ENCODE measurements at places on chromosomes 6 and 20. TPM values are rescaled to one million over a fixed set of nuclear protein-coding genes. Genes with fewer than 3 reads are reported as not detected.

Gene MCM8
- 7.2 TPM for total RNA-seq

- no peak for DNase-seq
Measured at GRCh38 chr20:602111-602970, 7.8 kb downstream of the TCF15 start.

- no peak for DNase-seq
Measured at GRCh38 chr6:84773431-84774156, 9.2 kb upstream of the TBX18 start.

DNA sequence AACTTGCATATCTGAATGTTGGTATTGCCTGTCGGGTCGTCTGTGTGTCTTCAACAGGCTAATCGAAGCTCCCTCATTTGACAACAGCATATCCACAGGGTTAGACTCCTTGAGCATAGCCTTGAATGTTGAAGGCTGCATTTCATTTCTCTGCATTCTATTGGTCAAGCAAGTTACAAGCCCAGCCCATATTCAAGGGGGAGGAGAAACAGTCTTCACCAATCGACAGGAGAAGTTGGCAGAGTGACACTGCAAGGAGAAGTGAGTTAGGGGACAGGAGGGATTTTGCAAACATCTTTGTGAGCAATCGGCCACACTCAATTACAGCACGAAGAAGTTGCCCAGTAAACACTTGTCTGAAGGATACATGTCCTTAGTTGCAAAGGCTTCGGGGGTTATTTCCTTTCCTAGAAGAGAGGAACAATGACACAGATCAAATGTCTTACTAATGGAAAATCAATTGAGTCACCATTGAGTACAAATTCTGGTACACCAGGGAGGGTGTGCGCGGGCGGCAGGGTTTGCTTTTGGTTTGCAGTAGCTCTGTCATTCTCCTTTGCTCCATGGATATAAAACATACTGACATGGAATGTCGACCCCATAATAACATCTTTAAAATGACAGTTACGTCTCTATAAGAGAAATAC is 60.6 kb upstream of the NT5E start:
- DNase-seq: no peak

DNA sequence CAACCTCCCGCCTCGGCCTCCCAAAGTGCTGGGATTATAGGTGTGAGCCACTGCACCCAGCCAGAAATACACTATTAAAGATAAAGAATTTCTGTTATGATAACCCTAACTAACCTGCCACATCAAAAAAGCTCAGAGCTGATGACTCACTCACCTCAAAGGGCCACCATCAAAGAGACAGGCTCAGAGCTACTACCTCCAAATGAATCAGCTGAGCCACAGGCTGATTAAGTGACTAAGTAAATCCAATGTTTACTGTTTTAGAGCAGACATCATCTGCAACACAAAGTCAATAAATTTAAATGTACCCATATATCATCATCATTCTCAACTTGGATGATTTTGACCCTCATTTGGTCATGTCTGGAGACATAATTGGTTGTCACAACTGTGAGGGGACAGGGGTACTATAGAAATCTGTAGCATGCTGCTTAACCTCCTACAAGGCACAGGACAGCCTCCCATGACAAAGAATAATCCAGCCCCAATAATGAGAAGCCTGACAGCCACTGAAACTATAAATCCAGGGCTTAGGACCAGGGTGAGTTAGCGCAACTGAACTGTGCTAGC is 106.5 kb downstream of the ATP9A start:
- no peak for DNase-seq

Gene NCOA6
- 21.8 TPM for total RNA-seq

Gene FLRT3
- 4.4 TPM for total RNA-seq

DNA sequence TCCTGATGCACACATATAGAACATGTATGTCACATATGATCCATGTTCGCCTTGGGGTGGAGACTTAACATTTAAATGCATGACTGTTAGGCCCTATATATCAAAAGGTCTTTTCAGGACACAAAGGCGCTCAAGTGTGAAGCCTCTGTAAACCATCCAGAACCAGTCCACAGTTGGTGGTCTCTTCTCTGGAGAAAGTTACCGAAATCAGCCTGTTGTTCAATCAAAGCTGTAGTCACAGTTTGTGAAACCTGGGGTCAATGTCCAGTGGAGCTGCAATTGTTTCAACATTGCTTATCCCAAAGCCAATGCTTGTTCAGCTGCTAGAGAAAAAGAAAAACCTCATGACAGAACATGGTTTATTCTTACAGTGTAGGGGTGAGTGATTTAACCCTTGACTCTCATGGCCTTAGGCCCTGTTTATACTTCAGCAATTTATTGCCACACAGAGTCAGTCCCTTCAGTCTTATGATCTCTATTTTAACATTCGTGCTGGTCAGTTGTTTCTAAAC is 193.6 kb upstream of the CST7 start:
- no peak for DNase-seq

DNA sequence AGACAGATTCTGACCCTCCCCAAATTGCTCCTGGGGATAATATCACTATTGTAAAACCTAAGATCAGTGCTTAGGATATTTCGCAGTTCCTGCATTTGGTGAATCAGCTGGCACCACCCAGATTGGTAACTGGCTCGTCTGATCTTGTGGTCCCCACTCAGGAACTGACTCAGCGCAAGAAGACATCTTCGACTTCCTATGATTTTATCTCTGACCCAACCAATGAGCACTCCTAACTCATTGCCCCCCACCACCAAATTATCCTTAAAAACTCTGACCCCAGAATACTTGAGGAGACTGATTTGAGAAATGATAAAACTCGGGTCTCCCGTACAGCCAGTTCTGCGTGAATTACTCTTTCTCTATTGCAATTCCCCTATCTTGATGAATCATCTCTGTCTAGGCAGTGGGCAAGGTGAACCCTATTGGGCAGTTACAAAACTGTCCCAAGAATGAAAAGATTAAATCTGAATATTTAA is 55.7 kb upstream of the PRND start:
- no peak for DNase-seq

GRCh38 chr20:20843982-20844381 is 131.5 kb upstream of the RALGAPA2 start:
- DNase-seq: no peak

Gene TRDN
- not detected for total RNA-seq

DNA sequence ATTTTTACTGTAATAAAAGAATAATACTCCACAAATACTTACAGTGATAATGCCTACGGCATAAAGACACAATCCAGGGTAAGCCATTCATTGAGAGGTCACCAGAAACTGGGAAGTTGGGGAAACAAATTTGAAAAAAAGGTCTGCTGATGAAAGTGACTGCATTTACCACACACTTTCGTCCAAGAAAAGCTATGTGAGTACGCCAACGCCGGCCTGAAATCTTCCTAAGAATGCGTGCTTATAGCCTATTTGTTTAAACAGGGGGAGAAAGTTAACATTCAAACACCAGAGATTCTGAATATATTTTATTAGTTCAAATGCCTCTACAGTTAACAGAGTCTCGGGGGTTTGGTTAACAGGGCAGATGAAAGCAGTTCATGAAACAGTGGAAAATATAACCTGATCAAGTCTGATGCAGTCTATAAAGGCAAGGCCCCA is 657 bp upstream of the LTV1 start:
- no peak for DNase-seq

GRCh38 chr20:47532002-47532401 is 30.3 kb downstream of the NCOA3 start:
- no peak for DNase-seq

Gene SDC4
- 110 TPM for total RNA-seq

- DNase-seq: no peak
Measured at GRCh38 chr20:32040142-32040953, 11.7 kb upstream of the HCK start.

- no peak for DNase-seq
Measured at GRCh38 chr6:3460253-3460652, 3.4 kb upstream of the SLC22A23 start.

Gene GJA10
- not detected for total RNA-seq
